ENCODE measurements at places on chromosomes 6 and 20.

DNA sequence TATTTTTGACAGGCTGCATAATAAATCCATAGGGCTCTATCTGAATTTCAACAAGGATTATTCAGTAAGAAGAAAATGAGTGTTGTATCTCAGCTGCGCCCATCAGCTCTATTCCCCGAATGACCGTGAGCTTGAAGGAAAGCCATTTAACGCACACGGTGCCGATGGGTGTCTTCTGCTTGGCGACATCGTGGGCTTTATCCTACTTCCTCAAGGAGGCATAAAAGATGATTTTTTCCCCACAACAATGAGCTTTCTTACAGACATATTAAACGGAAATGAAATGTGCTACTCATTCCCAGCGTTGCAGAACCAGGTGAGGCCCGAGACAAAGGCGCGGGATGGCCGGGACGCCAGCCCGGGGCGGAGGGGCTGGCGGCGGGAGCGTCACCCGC is 710 bp downstream of the DYNLT1 start:
- DNase-seq = peak; percentile 40

GRCh38 chr20:51353491-51353890 is 189.0 kb downstream of the NFATC2 start:
- DNase-seq = peak; percentile 40

DNA sequence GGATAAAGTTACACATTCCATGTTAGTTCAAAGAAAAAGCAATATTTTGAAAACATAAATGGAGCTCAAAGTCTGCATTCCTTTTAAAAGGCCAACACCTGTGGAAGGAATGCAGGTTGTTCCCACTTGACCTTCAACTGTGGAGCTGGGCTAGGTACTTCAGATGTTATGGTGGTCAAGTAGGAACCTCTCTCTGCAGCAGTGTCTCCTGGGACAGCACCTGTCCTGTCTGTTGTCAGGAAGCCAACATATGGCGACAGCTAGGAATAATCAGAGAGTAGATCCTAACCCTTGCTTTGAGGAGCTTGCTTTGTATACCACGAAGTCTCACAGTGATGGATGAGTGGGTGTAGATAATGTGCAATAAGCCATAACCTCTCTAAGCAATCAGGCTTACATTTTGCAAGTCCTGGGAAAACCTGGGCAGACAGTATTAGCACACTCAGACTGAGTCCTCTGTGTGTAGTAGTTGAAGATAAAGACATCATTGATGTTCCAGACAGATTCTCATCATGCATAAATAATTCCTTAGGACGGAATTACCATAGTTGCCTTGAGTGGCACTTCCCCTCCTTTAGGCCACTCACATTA is 347.5 kb downstream of the PRL start:
- no peak for DNase-seq

DNA sequence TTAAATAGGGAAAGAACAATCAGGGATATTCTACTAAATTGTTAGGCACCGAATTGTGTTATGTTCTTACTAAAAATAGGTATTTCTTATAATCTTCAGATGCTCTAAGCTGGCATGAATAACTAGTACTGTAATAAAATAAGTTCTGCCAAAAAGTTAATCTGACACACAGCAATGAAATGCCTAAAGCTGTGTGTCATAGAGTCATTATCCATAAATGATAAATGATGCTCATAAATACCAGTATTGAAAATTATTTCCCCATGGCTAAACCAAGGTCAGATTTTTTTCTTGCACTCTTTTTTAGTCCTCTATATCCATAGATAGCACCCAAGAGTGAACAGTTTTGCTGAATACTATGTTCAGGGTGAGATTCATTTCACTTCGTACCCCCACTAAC is 11.7 kb upstream of the PRIM2 start:
- DNase-seq = no peak

Measured in suppressor macrophage (primary cell).